WTC11 (cell line): ENCODE measurements at places on chromosomes 11 and 22. TPM values are rescaled to one million over a fixed set of nuclear protein-coding genes. Genes with fewer than 3 reads are reported as not detected.

DNA sequence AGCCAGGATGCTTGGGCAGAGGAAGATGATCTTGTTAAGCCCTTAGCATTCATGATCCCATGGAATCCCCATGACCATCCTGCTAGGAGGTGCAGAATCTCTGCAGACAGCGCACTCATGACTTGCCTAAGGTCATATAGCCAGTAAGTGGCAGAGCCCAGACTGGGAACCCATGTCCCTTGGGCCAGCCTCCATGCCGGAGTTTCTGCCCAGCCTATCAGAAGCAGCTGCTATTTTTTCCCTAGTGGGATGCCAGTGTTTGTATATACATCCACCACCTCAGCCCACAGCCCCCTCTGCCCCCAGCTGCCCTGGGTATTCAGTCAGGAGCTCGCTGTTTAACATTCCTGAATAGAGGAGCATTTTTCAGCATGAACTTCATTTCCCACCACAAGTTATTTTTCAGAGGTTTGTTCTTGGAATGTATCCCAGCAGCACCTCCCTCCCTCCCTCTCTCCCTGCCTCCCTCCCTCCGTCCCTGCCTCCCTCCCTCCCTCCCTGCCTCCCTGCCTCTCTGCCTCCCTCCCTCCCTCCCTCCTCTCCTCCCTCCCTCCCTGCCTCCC is 34.4 kb upstream of the SUSD2 start:
- DNase-seq: peak; percentile 27

GRCh38 chr11:19419808-19420207 is 179.1 kb upstream of the E2F8 start:
- no peak for DNase-seq

DNA sequence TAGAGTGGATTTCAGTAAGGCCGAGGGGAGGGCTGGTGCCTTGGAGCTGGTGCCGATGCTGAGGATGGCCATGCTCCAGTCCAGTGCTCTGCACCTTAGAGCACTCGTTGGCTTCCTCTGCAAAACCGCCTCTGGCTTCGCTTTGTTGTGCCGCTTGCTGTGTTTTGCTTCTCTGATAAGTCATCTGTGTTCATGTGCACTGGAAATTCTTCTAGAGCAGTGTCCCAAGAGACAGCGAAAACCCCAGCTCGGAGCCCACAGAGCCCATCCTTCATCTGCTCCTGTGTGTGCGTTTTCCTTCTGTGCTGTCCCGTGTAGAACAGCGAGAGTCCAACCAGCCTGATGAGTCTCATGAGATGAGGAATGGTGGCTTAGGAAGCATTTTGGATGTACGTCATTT is 12.1 kb downstream of the FAM118A start:
- no peak for DNase-seq

DNA sequence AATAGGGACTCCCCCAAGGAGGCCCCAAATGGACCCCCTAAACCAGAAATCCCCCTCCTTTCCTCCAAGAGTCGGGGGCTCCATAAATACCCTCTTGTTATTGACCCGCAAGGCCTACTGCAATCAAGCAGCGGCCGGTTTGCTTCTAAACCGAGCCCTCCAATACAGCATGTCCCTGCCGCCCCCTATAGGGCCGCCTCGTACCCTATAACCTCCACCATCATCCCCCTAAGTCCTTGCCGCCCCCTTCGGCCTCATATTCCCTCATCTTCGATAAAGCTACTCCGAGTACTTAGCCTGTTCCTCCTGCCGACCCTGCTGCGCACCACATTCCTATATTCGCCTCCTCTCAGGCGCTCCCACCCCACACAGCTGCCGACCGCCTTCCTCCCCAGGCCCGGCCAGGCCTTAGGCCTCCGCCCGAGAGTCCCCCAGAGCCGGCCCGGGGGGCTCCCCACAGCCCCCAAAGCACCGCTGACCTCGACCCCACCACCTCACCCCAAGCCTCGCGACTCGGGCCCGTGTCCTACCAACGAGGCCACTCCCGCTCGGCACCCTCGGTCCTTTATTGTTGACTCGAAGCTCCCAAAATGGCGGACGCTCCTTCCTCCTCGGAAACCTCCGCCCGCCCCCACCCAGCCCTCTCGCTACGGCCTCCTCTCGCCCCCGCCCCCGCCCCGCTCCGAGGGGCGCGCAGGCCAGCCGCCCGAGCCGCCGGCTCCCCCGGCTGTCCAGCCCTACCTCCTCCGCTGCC is 430 bp downstream of the DDX6 start:
- DNase-seq: peak; percentile 61

BTBD18 gene
- 0.09 to 0.14 TPM in 2 of 3 replicates, not detected in the other for total RNA-seq

- DNase-seq: no peak
Observed at GRCh38 chr11:95698676-95699557, 90.7 kb downstream of the FAM76B start.

DNA sequence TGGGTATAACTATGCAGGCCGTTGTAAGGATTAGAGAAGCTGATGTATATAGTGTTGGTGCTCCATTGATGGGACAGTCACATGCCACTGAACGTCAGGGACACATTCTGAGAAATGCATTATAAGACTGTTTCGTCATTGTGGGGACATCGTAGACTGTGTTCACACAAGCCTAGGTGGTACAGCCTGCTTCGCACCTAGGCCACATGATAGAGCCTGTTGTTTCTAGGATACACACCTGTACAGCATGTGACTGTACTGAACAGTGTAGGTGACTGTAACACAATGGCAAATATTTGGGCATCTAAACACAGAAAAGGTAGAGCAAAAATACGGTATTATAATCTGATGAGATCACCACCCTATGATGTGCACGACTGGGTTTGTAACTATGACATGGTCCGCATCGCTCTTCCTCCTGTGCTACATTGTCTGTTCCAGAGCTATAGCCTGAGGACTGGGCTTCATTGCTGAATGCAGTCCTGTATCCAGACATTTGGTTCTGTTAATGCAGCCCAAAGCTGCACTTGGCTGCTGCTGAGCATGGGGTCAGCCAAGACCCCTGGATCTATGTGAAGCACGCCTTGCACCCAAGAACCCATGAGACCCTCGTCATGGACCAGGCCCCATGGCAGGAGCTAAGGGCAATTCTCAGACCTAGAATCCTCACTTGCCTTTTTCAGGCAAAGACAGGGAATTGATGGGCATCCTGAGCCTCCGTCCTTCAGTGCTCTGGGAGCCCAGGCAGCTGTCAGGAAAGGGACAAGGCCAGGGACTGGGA is 51.1 kb upstream of the THY1 start:
- no peak for DNase-seq

SULT4A1 gene
- total RNA-seq: 12.5 to 13.0 TPM (median 12.6 TPM) in 3 replicates

DNA sequence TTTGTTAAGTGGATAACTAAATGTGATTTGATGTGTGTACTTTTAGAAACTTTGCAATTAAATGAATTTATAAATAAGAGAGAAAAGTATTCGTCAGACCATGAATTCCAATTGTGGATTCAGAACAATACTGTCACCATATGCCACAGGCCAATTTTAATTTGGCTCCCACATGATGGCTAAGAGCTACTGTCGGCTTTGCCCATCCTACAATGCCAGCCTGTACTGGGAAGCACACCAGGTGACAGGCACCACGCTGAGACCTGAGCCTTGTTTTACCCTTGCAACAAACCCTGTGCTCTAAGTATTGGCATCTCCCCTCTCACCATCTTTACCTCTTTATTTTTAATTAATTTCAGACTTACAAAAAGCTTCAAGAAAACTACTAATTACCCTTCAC is 14.0 kb downstream of the RAB30 start:
- DNase-seq: no peak

SLC29A2 gene
- total RNA-seq: 30.2 to 36.6 TPM (median 35.3 TPM) in 3 replicates

DNA sequence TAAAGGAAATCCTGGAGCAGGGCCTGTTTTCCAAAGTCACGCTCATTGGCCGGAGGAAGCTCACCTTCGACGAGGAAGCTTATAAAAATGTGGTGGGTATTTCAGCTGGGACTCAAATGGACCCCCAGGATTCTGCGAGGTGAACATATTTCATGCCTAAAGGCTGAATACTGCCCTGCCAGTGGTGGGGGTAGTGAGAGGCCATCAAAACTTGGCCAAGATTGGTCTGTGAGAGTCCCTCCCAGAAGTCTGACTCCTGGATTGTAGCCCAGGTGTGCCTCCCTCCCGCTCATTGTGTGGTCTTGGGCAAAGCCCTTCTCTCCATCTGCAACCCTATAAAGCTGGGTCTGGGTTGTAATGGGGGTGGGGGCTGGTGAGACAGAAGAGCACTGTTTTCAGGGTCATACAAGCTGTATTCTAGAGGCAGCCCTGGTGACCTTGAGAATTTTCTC is 853 bp downstream of the HTATIP2 start:
- no peak for DNase-seq

GRCh38 chr11:15607361-15608036 is 492.8 kb downstream of the INSC start:
- DNase-seq: no peak

DNA sequence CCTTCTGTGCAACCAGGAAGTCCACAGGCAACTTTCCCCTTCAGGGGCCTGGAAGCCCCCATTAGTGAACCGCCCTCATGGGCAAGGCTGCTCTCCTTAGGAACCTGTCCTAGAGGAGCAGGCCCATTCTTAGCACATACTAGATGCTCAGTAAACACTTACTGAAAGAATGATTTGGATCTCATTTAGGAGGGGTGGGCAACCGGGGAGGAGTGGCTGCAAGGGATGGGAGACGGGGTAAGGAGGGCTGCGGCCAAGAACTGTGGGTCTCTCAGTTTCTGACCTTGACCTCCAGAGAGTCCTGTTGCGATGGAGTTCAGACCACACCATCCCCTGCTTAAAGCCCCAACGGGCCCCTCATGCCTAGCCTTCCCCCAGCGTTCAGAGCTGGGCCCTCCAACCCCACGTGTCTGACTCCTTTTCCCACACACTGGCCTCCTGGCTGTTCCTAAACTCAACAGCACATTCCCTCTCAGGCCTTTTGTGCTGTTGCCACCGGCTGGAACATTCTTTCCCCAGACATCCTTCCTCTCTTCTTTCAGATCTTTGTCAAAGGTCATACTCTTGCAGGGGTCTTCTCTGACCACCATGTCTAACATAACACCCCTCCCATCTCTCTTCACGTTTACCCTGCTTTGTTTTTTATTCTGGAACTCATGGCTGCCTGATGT is 20.7 kb upstream of the PICK1 start:
- no peak for DNase-seq

SHISA8 gene
- total RNA-seq: 2.1 to 2.4 TPM (median 2.2 TPM) in 3 replicates
